Stimulated activated CD8-positive, alpha-beta memory T cell treated with anti-CD3 and anti-CD28 coated beads, Interleukin-15, amount 100 ng/mL, for 4 hours (primary cell): ENCODE measurements at places on chromosomes 7 and 10.

DNA sequence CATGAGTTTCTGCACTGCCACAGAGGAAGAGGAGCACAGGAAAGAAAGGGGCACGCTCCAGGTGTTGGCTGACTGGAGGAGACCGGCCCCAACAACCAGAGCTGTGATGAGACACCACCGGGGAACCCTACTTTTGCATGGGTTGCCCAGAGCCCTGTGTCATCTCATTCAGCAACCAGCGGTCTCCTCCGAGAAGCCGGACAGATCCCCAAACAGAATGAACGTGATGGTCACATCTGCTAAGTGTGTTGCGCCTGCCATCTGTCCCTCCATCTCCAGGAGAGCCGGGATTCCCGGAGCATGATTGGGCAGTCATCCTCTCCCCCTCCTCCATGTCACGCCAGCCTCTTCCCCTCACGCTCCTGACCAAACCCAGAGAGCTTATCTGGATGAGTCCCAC lies 22.9 kb downstream of the PARP12 start:
- DNase-seq = no peak

DNA sequence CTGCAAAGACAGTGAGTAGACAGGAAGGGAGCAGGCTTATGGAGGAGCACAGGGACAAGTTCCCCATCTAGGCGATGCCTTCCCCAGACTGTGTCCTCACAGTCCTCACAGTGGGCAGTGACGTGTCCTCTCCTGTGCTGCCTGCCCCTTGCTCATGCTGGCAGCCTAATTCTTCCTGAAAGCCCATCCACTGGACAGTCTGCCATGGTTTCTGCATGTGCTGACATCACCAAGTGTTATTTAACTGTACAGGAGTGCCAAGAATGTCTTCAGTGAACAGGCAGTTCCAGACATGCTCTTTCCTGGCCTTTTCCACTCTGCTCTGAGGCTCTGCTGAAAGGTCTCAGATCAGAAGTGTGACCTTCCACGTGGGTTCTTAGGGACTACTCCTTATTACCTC lies 54.1 kb downstream of the ZNF248 start:
- DNase-seq = no peak

DNA sequence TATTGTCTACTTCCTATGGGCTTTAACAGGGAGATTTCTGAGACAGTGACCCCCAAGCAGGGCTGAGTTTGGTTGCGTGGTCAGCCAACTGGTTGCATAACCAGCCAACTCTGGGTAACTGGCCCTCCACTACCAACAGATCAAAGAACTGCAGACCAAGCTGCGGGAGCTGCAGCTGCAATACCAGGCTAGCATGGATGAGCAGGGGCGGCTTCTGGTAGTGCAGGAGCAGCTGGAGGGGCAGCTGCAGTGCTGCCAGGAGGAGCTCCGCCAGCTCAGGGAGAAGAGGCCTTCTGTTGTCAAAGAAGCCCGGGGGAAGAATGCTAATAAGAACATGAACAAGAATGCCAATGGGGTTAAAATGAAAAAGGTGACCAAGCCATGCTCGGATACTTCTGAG lies 15.7 kb upstream of the FLNC start:
- no peak for DNase-seq

- no peak for DNase-seq
Observed at GRCh38 chr10:57963546-57963945, 304.1 kb downstream of the IPMK start.

GRCh38 chr7:2866601-2867000 lies 22.5 kb upstream of the GNA12 start:
- DNase-seq = no peak

GRCh38 chr10:107727767-107728317 lies 563.3 kb upstream of the SORCS1 start:
- no peak for DNase-seq

DNA sequence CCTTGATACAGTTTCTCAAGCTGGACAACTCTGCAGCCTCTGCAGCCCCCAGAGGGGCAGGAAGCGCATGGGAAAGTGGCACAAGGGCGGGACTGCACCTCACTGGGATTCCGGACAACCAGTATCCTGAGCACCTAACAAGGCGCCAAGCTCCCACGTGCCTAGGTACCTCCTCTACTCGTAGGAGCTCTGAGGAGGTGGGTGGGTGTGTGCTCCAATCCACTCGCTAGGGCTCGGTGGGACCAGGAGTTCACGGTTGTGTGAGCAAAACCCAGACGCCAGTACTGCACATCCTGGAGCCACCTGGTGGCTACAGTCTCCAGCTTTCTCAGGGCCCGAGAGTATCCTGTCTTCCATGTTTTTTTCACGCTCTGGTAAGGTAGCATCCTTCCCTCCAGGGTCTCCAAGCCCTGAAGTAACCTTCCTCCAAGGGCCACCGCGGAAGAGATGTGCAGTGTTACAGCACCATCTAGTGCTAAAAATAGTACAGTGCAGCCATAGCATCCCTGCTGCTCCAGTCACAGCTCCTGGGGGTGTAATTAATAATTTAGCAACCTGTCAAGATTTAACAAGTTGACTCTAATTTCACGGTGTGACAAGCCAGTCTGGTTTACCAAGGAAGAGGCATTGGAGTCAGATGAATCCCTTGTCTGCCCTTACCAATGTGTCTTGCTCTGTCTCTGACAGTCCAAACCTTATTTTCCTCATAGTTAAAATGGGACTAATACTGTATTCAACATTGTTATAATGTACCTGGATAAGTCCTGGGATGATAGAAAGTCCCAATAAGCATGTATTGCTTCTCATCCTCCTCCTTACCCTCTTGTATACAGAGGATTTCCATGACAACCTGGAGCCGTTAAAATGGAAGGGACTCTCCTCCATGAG lies 70.4 kb downstream of the HERPUD2 start:
- no peak for DNase-seq

DNA sequence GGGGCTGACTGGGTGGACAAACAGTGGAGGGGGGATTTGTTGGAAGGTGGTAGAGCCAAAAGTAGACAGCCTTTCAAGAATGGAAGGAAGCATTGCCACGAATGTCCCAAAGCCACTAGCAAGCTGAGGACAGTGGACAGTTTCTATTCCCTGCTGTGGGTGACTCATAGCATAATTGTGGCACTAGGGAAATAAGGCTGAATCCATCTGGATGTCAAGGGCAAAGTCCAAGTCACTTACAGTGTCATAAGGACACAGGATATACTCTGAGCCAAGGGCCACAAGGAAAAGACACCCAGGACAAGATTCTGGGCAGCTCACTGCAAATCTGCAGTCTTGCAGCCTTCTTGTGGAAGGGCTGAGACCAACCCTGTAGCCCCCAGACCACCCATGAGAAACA lies 79.7 kb downstream of the FRMPD2 start:
- no peak for DNase-seq

DNA sequence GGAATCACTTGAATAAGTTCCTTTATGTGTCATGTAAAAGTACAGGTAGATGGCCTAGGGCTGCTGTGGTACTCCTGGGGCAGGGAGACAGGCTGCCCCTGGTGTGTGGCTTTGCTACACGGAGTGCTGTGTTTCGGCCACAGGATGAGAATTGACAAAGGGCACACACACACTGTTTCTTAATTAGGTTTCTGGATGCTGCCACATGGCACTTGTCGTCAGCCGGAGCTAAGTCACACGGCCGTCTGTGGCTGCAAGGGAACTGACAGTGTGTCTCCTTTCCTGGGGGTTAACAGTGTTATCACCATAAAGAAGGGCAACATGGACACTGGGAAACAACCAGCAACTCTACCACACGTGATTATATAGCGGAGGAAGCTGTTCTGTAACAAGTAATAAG lies 55.7 kb upstream of the CREB5 start:
- no peak for DNase-seq

GRCh38 chr10:77566236-77566635 lies 71.4 kb downstream of the KCNMA1 start:
- DNase-seq = no peak

DNA sequence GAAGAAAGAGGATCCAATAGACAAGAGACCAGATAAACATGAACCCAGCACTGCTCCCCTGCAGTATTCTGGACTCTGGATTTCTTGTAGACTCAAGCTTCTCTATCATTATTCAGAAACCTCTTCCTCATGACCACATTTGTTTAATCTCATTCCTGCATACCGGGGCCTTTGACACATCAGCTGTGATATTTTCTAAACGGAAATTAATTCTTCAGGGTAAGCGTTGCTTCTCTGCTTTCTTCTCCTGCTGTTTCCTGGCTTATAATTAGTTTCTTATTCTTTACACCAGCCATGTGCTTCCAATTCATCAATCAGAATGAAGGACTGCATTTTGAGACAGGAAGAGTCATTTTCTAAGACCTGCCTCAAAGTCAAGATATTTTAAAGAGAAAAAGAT lies 54.2 kb upstream of the TARP start:
- DNase-seq = no peak

- no peak for DNase-seq
Observed at GRCh38 chr7:156609010-156609877, 31.3 kb upstream of the RNF32 start.

DNA sequence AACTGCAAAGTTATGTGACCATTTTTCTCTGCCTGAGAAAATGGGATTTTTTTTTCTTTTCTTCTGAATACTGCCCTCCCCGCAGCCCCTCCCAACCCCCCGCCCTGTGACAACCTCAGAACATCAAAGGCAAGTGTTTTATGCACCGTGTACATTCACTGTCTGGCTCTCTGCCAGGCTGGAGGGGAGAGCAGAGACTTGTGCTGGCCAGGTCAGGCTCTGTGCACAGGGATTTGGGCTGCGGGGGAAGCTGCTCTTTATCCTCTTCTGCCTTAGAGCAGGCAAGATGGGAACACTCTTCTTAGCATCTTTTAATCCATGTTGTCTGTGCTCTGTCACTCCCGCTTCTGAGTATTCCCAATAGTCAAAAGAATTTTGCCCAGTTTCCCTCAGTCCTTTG lies 195.1 kb downstream of the CCSER2 start:
- no peak for DNase-seq

DNA sequence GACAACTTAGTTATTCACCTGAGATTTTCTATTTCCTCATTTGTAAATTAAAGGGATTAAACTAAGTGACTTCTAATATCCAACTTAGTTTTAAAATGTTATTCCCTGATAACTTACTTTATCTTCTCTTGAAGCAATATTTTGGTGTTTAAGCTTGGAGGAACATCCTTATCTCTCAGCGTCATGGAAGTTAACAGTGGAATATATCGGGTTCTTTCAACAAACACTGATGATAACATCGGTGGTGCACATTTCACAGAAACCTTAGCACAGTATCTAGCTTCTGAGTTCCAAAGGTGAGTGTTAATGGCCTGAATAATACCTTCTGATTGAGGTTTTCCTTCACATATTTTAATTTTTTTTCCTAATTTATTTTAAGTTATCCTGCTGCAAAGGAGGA lies 14.1 kb downstream of the HSPA14 start:
- no peak for DNase-seq

- DNase-seq = no peak
Observed at GRCh38 chr7:80871228-80871627, 47.6 kb downstream of the SEMA3C start.

DNA sequence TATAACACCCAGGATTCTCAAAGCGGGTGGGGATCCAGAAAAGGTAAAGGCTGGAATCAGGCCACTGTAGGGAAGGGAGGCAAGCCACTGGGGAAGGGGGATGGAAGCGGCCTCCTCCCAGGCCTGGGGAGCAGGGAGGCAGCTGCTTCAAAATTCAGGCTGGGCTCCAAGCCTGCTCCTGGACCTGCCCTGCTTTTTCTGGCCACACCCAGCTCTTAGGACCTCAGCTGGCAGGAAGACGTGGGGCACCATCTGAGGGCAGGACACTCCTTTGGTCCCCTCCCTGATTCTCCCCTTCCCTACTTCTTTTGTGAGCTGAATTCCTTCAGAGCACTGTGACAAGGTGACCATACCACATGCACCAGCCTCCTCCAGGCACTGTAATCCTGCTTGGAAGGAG lies 4.6 kb upstream of the LBX1 start:
- no peak for DNase-seq

DNA sequence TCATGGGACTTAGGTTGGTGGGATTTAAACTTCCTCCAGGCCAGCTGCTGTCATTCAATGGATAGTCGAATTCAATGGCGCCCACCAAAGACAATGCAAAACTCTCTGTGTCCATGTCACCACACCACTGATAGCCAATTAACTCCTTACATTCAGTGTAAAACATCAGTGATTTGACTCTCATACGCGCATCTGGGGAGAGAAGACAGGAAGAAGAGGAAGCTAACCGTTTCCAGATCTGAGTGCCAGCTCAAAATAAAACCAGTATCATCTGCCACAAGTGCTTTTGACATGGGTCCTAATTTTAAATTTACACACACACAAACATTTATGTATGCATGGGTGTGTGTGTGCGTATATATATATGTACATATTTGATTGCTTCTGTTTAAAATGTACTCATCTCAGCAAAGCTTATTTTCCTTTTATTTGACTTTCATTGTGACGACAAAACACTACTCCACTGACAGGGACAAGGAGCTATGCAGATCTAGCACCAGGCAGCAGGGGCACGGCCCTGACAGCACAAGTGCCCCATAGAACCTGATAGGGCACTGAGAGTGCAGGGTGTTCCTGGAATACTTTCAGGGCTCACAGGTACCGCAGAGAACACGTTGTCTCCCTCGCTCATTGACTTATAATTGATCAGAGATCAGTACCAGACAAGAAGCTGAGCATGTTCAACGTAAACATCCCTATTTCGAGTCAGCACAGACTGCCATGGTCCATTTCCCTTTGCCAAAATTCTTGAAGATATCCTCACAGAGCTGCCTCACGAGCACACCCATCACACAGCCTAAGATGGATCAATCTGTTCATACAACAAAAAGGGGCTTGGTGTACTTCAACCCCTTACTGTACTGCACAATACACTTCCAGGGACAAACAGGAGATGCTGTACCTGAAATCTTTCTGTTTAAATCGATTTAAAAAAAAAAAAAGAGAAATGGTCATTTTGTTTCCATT lies 176.1 kb downstream of the COBL start:
- DNase-seq = no peak
